ENCODE measurements at places on chromosomes 11 and 22.

GRCh38 chr22:24155627-24156140 lies 25.6 kb upstream of the SUSD2 start:
- no peak for DNase-seq

DNA sequence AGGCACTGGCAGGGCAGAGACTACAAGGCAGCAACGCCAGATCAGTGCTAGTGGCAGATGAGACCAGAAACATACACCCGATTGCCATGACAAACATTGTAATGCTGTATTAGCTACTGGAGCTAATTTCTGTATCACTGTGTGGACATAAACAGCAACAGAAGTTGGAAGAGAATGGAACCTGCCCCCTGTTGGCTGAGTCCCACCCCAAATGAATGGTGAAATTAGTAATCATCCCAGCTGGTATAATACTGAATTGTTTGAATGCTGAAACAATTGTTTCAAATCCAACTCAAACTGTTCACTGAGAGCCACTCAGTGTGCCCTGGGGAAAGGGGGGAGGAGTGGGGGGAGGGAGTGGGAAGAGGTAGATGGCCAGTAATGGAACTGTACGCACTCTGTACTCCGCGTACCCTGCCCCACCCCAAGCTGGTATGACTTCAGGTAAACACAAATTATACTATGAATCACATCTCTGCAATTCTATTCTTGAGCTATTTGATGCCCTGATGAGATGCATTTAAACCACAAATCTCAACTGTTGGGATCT lies 11.2 kb upstream of the BIRC3 start:
- no peak for DNase-seq

- no peak for DNase-seq
Observed at GRCh38 chr22:17314487-17314886, 54.8 kb upstream of the CECR2 start.

DNA sequence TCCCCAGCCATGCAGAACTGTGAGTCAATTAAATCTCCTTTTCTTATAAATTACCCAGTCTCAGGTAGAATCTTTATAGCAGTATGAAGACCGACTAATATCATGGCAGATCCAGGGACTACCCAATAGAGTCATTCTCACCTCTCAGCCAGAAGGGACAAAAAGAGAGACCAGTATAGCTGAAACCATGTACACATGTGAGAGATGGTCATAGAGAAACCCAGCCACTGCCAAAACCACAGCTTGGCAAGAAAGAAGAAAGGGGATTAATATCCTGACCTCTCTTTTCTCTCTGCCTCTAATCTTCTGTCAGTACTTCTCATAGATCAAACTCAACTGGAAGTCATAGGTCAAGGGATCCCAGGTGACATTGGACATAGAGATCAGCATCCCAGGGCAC lies 109.8 kb downstream of the CCDC34 start:
- DNase-seq: no peak

- no peak for DNase-seq
Observed at GRCh38 chr11:75576017-75576416, 14.0 kb downstream of the SERPINH1 start.

DNA sequence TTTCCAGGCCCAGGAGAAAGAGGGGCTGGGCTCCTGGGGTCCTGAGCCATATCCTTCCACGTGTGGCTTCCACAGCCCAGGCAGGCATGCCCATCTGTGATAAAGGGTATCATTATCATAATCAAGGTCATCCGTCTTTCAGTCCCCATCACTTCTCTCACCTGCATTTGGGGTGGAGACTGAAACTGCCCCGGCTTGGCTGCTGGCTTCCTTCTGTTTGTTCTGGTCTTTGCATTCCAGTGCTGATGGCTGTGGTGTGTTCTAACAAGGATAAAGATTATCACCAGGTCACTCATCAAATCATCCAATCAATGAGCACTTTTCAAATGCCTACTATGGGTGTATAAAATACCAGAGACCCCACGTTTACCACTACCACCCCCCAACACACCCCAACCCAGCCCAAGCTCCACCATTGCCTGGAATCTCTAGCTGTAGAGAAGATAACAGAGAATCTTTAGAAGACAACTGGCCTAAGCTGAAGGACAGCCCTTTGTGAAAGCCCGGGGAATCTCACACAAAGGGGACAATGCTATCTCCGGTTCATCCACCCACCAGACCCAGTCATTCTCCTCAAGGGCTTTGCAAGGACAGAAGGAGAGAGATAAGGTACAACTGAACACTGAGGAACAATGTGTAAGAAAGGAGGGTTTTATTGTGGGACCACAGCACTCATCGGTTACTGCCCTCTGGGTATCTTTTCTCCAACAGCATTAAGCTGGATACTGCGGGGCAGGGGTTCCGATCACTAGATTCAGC lies 54.9 kb downstream of the AHNAK start:
- no peak for DNase-seq

DNA sequence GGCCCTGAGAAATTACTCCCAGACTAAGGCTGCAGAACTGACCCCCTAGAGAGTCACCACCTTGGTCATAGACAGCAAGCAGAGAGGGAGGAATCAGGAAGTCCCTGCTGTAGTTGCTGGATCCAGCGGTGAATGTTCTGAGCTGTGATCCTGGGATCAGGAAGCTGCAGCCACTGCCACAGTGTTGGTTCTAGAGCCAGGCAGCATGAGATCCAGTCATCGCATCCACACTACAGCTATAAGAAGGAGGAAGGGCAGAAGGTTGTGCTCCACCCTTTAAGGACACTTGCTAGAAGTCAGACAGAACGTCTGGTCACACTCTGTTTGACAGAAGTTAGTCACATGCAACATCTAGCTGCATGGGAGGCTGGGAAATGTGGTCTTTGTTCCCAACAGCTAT lies 104.7 kb upstream of the OR4B1 start:
- DNase-seq: no peak

GRCh38 chr11:36996795-36997194 lies 398.8 kb upstream of the RAG2 start:
- DNase-seq: no peak

DNA sequence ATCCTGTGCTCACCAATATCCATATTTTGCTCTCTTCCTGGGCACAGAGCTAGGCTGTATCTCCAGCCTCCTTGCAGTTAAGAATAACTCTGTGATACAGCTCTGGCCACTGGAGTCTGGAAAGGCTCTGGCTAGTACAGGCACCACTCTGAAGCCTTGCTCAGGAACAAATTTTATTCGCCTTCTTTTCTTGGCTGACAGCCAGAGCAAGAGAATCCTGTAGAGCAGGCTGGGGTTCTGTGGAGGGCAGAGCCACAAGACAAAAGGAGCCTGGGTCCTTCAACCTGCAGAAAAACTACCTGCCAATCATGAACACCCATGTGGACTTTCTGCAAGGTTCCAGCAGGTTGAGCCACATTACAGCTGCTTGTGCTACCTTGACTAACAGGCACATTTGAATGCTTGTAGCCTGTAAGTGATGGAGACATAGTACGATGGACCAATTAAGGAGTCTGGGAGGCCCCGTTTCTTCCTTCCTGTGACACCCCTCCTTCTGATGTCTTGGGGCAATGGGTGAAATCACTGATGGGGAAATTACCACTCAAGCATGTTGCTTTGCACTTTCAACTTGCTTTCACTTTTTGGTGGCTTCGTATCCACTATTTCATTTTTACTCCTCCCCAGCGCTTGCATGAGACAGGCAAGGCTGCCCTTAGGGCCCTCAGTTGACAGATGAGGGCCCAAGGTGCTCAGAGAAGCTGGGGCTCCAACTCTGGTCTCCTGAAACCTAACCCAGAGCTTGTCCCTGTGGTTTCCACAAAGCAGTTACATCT lies 267.2 kb upstream of the SYN3 start:
- no peak for DNase-seq

DNA sequence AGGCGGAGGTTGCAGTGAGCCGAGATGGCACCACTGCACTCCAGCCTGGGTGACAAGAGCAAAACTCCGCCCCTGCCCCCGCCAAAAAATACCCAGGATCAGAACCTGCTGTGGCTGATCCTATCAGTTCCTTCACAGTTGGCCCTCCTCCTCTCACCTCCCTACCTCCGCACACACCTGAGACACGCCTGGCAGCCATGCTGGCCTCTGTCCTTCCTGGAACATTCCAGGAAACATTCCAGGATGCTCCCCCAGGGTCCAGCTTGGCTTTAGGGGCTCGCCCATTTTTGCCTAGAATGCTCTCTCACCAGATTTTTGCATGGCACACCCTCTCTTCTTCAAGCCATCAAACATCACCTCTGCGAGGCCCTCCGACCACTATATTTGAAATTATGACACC lies 2.1 kb downstream of the RAPSN start:
- no peak for DNase-seq

DNA sequence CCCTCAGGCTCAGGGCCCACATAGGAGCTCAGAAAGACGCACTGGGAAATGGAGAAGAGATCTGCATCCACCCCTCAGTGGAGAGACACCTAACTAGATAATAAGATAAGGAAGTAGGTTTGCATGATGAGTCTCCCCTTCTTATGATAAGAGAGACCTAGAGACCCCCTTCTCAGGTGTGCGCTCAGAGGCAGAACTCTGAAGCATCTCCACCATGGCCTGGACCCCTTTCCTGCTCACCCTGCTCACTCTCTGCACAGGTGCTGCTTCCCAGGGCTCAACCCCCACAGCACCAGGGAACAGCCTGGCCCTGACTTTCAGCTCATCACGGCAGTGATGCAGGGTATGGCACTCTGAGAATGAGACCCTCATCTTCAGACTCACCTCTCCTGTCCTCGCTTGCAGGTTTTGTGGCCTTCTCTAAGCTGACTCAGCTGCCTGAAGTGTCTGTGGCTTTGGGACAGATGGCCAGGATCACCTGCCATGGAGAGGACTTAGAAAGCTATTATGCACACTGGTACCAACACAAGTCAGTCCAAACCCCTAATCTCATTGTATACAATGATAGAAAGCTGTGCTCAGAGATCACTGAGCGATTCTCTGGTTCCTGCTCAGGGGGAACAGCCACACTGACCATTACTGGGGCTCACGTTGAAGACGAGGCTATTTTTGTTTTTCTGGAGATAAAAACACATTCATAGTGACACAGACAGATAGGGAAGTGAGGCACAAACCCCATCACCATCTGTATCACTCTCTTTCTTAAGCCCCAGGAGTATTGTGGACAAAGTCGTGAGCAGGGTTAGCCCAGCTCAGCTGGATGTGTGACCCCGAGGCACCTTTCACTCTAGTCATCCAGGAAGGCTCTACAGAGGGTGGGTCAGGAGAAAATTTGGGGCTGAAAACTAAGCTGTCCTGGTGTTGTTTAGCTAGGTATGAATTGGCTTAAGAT lies 29.7 kb upstream of the IGLL5 start:
- no peak for DNase-seq

DNA sequence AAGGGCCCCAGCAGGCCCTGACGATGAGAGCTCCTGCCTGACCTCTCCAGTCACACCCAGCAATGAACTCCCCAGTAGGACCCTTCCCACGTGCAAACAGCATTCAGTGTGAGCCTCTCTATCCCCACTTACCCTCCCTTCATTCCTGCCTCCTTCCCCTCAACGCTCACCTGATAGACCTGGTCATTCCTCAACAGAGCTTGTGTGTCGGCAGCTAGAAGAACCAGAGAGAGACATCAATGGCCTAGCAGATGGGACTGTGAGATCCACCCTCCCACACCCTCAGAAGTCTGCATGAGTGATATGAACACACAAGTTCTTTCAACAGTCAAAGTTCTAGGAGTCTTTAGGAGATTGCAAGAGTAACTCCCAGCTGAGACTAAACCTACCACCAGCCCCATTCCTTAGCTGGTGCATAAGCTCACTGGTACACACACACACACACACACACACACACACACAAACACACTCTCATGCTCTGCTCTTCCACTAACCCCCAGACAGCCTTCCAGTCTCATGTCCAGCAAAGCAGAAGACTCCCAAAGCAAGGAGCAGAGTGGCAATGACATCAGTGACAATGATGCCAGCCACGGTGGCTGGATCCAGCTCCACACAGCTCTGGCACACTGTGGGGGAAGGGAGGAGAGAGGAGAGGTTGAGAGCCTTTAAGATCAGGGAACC lies 3.1 kb downstream of the CD3D start:
- DNase-seq: no peak

GRCh38 chr11:118291477-118292135 lies 12.9 kb upstream of the CD3E start:
- no peak for DNase-seq

DNA sequence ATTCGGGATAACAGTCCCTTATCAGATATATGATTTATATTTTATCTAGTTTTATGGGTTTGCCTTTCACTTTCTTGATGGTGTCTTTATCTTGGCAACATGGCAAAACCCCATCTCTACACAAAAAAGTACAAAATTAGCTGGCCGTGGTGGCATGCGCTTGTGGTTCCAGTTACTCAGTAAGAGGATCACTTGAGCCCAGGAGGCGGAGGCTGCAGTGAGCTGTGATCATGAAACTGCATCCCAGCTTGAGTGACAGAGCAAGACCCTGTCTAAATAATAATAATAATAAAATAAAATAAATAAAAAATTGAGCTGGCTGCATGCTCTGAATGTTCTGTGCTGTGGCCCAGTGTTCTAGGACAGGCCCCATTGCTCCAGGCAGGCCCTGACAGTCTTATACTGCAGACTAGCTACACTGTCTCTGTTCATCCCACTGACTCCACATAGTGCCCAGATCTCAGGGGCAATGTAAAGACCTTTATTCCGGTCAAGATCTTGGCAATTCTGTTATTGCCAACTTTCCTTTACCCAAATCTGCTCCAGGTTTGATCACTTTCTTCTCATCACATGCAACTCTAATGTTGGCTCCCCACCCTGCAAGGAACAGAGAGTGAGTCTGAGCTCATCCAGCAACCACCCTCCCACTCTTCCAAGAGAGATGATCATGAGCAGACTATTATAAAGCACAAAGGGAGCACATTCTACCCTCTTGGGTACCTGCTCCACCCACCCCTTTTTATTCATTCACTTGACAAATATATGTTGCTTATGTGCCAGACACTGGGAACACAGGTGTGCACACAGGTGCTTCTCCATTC lies 8.8 kb downstream of the HSPA8 start:
- no peak for DNase-seq

DNA sequence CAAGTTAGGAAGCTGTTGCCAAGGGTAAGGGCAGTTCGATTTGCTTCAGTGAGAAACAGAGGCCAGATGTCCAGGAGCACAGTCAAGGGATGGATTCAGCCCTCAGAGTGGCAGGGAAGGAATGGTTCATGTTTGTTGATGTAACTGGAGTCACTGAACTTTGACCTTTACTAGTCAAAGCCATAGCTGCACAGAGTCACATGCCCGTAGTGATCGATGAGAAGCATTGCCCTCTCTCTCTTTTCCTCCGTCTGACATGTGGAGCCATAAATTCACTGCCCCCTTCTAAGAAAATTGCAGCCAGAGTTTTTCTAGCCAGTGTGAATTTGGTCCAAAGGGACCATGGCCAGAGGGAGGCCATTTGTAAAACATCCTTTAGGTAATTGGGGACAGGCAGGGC lies 124.1 kb upstream of the MTNR1B start:
- DNase-seq: no peak

GRCh38 chr11:117620086-117620485 lies 176.9 kb downstream of the DSCAML1 start:
- peak; percentile 36 for DNase-seq

All from NCI-H2107 (cell line).